ENCODE measurements at places on chromosomes 13 and 19.
A peak's percentile ranks its signal among the peaks of the same experiment; 100 is the strongest.

GRCh38 chr19:28948566-28948965, 264.4 kb downstream of the UQCRFS1 start:
- no peak for DNase-seq

GRCh38 chr13:36903925-36904595, 16.0 kb downstream of the SMAD9 start:
- DNase-seq = no peak

- DNase-seq = peak; percentile 59
Observed at GRCh38 chr19:55175117-55175867, 4.8 kb downstream of the SYT5 start.

GRCh38 chr13:24984134-24984533, 111.8 kb upstream of the PABPC3 start:
- DNase-seq = no peak

- no peak for DNase-seq
Observed at GRCh38 chr13:97366172-97366688, 67.7 kb upstream of the RAP2A start.

GRCh38 chr19:19489804-19490204, 25.5 kb downstream of the TSSK6 start:
- no peak for DNase-seq

- DNase-seq = no peak
Observed at GRCh38 chr19:49676136-49676783, 811 bp upstream of the PRMT1 start.

GRCh38 chr19:12884202-12884601, 2.8 kb downstream of the KLF1 start:
- DNase-seq = no peak

- DNase-seq = no peak
Observed at GRCh38 chr13:48778610-48779009, 124.9 kb downstream of the CYSLTR2 start.

GRCh38 chr19:49398001-49398615, 10.1 kb downstream of the KASH5 start:
- DNase-seq = peak; percentile 51

GRCh38 chr13:97932036-97932435, 21.4 kb upstream of the IPO5 start:
- DNase-seq = no peak

GRCh38 chr19:5032101-5032967, 63.4 kb downstream of the KDM4B start:
- no peak for DNase-seq

GRCh38 chr19:50148528-50148927, 14.6 kb downstream of the IZUMO2 start:
- no peak for DNase-seq

- no peak for DNase-seq
Observed at GRCh38 chr19:19445911-19446361, 40.5 kb downstream of the GATAD2A start.

DNA sequence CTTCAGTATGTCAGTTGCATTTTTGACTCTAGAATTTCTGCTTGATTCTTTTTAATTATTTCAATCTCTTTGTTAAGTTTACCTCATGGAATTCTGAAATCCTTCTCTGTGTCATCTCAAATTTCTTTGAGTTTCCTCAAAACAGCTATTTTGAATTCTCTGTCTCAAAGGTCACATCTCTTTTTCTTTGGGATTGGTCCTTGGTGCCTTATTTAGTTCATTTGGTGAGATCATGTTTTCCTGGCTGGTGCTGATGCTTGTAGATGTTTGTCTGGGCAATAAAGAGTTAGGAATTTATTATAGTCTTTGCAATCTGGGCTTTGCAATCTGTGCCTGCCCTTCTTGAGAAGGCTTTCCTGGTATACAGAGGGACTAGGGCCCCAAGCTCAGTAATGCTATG, 18.5 kb upstream of the KBTBD7 start:
- DNase-seq = no peak

Measured in ecto neural progenitor cell (in vitro differentiated cells).